ENCODE measurements at places on chromosomes 2 and 18. TPM values are rescaled to one million over a fixed set of nuclear protein-coding genes. Genes with fewer than 3 reads are reported as not detected.

CBLN2 gene
- not detected for total RNA-seq

TXNL1 gene
- total RNA-seq = 73.7 TPM

NEU4 gene
- total RNA-seq = not detected

STAT4 gene
- 1.1 TPM for total RNA-seq

ACTG2 gene
- total RNA-seq = 0.27 TPM

FSHR gene
- total RNA-seq = not detected

GAL3ST2 gene
- total RNA-seq = not detected

MOGAT1 gene
- total RNA-seq = not detected

OSR1 gene
- total RNA-seq = 0.04 TPM

IAH1 gene
- total RNA-seq = 51.9 TPM

PDCD1 gene
- total RNA-seq = not detected

CCL20 gene
- 1.0 TPM for total RNA-seq

PRSS56 gene
- not detected for total RNA-seq

SAG gene
- total RNA-seq = not detected

KRTCAP3 gene
- 8.1 TPM for total RNA-seq

LYG1 gene
- total RNA-seq = 1.0 TPM

EN1 gene
- not detected for total RNA-seq

REG3A gene
- not detected for total RNA-seq

CD28 gene
- total RNA-seq = not detected

NLRC4 gene
- not detected for total RNA-seq

RAB6C gene
- total RNA-seq = 0.34 TPM

Measured in kidney epithelial cell (primary cell).